Cardiac fibroblast (primary cell): ENCODE measurements at places on chromosomes 5 and 9.

DNA sequence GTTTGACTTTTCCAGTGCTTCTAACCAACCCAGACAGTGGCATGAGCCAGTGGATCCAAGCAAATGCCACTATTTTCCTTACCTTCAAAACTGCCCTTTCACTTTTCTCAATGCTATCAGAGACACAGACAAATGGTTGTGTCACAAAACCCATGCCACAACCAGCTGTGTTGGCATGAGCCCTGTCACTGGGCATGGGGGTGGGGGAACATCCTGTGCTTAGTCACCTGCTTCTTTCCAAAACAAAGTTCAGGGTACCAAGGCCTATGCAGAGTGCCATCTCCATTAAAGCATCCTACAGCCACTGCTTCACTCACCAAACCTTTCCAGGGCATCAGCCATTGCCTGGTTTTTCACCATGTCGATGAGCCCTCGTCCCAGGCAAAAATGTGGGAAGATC lies 30.1 kb downstream of the NIPSNAP3B start:
- DNase-seq = no peak

- DNase-seq = no peak
Observed at GRCh38 chr5:87853541-87853940, 415.1 kb downstream of the TMEM161B start.

GRCh38 chr9:99400184-99400731 lies 178.2 kb downstream of the SEC61B start:
- DNase-seq = peak; percentile 18

- DNase-seq = no peak
Observed at GRCh38 chr9:27362447-27363210, 65.7 kb upstream of the EQTN start.
